Erythroblast (primary cell): ENCODE measurements at places on chromosomes 4 and X.

- DNase-seq, result no peak
These were observed 183.0 kb upstream of the SFRP2 start for GRCh38 chr4:153971899-153972298.

DNA sequence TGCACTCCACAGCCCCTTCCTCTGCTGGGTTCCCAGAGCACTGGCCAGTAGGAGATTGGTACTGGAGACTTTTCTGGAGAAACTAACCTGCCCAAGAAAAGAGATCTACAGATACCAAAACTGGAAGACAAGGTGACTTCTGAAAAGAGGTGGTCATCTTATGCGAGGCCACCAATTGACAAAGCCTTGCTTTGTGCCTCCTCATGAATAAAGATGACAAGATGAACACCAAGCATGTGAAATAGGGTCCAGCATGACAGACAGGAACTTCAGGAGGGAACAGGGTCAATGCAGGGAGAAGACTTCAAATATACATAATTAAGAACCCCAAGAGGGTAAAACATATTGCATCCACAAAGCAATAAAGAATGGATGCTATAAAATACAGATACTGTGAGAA lies 137.9 kb downstream of the APBB2 start:
- DNase-seq, result no peak

DNA sequence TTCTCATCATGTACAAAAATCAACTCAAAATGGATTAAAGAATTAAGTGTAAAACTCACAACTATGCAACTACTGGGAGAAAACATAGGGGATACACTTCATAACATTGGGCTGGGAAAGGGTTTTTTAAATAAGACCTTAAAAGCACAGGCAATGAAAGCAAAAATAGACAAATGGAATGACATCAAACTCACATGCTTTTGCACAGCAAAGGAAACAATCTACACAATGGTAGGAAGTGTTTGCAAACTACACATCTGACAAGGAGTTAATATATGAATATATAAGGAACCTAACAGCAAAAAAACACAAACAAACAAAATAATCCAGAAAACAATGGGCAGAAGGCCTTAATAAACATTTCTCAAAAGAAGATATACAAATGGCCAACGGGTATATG lies 57.9 kb downstream of the FREM3 start:
- DNase-seq, result no peak

DNA sequence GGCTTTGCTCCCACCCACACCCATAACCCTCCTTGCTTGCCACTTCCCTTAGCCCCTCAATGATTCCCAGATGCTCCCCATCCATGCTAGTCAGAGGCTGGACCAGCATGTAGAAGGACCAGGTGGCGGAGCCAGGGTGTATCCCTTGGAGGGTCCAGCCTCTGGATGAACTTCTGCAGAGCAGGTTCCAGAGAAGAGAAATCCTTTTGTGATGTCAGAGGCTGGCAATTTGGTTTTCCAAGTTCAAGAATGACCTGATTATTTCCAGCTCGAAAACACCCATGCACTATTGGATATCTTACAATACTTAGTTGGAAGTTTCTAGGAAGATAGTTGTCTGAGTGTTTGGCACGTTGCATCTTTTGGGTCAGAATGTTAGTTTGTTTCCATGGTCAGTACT lies 168.3 kb upstream of the RPS6KA3 start:
- DNase-seq, result no peak

- DNase-seq, result no peak
These were observed 5.5 kb upstream of the GSX2 start for GRCh38 chr4:54094451-54094850.

- DNase-seq, result no peak
These were observed 18.8 kb upstream of the CHRNA9 start for GRCh38 chr4:40316333-40316781.

GRCh38 chr4:144696376-144696775 lies 50.4 kb downstream of the HHIP start:
- DNase-seq, result no peak

- DNase-seq, result no peak
These were observed 124.9 kb downstream of the CBLL2 start for GRCh38 chrX:22397566-22397965.

GRCh38 chrX:114626323-114626722 lies 42.4 kb downstream of the HTR2C start:
- peak; percentile 0 for DNase-seq

DNA sequence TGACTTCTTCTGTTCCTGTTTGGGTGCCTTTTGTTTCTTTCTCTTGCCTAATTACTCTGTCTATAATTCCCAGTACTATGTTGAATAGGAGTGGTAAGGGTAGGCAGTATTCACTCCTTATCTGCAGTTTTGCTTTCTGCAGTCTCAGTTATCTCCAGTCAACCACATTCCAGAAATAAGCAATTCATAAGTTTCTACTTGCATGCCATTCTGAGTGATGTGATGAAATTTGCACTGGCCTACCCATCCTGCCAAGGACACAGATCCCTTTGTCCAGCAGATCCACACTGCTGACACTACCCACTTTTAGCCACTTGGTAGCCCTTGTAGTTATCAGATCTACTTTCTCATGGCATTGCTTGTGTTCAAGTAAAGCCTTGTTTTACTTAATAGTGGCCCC lies 971.6 kb upstream of the INTU start:
- no peak for DNase-seq

DNA sequence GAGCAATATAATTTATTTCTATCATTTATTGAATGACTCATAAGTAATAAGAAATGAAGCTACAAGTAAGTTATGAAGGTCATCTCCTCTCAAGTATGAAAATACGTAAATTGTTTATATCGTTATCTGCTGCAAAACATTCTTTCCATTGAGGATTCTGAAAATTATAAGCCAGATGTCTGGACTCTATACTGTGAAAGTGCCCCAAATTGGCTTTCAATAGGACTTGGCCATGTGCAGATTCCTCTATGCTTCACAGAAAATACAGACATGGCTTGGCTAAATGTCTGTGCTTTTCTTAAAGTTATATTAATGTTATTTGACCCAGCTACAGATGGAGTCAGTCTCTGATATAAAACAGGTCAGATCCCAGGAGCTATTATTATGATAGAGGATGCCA lies 2109.9 kb upstream of the AGA start:
- no peak for DNase-seq

DNA sequence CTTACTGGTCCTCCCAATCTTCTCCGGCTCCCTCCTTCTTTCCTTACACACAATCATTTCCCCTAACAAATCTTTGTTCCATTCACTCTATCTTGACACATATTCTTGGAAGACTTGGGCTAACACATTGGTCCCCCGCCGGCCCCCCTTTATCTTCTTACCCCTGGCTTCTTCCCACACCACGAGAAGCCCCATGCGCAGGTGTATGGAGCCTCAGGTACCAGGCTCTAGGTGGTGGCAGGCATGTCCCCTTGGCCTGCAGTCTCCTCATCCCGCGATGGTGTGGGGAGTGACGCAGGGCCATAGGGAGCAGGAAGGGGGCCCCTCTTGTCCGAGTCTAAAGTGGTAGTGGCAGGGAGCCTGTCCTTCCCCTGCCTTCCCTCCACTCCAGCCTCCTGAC lies 49.9 kb downstream of the DIPK2B start:
- DNase-seq, result no peak

- no peak for DNase-seq
These were observed 1109.3 kb upstream of the LCORL start for GRCh38 chr4:19130866-19131265.

- DNase-seq, result no peak
These were observed 141.6 kb downstream of the IL1RAPL2 start for GRCh38 chrX:104707572-104707971.

DNA sequence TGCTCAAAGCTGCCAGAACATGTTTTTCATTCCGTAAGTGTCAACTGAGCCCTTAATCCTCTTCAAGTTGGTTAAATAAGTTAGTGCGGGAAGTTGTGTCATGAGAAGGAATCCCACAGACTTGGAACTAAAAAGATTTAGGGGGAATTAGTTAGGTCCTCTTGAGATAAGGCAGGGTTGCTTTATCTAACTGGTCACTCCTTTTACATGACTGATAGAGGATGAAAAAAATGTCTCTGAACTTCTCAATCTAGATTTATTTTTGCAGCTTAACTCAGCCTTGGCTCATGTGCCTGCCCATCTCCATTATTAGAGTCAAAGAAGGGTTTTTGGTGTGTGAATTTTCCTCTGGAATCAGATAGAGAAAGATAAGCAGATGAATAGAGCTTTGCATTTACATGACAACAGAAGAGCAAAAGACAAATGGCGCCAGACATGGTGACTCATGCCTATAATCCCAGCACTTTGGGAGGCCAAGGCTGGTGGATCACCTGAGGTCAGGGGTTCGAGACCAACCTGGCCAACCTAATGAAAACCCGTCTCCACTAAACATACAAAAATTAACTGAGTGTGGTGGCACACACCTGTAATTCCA lies 882.9 kb downstream of the RPA4 start:
- no peak for DNase-seq

DNA sequence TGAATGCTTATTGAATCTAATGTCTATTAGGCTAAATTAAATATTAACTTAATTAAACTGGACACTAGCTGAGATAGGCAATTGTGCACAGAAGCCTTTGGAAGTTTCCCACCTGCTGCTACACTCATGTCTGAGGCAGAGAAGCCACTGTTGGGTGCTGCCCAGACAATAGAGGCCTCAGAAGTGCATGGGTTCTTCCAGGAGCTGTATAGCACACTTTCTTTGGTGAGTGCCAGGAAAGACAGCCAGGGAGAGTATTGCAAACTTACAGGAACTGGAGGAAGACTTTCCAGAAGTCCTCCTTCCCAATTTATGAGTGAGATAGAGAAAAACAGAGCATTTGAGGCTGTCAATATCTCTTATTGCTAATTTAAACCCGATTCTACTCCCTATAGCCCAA lies 89.9 kb downstream of the GPAT3 start:
- DNase-seq, result no peak

- no peak for DNase-seq
These were observed 55.7 kb upstream of the CCDC160 start for GRCh38 chrX:134181275-134181660.

DNA sequence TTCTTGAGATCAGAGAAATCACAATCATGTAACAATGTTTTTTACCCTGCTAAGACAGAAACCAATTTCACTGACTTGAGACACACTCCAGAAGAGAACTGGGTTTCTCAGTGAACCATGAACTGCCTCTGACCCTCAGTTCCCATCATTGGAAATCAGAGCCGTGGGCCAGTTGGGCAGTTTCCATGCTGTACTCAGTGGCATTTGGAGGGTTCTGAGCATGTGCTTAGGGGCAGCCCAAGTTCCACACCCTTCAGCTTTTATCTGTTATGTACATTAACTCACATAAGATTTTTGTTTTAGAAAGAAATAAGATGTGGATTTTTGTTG lies 77.9 kb downstream of the BTC start:
- no peak for DNase-seq

GRCh38 chr4:148355442-148356123 lies 86.6 kb downstream of the NR3C2 start:
- no peak for DNase-seq

- no peak for DNase-seq
These were observed 41.0 kb upstream of the PITX2 start for GRCh38 chr4:110663738-110664444.

GRCh38 chrX:37287741-37288444 lies 61.3 kb upstream of the PRRG1 start:
- DNase-seq, result peak; percentile 1

DNA sequence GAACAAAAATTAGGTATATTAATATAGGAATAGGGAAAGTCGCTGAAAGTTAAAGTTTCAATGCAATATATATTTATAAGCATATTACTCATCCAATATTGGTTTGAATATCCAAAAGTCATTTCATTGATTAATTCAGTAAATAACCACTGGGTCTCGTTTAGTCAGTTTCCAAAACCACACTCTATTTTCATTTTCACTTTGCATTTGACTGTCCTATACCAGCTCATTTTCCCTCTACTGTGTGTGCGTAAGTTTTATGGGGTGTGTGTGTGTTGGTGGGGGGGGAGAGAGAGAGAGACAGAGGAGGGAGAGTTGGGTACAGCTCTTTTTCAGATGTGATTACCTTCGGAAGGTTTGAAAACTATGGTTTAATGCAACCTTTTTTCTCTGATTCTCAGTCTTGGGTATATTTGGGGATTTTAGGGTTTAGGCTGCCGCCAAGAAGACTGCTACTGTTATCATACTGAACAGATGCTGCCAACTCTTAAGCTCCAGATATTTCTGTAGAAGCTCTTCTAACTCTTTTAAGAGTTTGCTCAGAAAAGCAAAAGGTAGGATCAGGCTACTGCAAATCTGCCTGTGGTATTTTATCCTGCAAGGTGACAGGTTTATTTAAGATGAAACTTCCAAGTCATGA lies 1427.4 kb downstream of the PCDH7 start:
- no peak for DNase-seq

DNA sequence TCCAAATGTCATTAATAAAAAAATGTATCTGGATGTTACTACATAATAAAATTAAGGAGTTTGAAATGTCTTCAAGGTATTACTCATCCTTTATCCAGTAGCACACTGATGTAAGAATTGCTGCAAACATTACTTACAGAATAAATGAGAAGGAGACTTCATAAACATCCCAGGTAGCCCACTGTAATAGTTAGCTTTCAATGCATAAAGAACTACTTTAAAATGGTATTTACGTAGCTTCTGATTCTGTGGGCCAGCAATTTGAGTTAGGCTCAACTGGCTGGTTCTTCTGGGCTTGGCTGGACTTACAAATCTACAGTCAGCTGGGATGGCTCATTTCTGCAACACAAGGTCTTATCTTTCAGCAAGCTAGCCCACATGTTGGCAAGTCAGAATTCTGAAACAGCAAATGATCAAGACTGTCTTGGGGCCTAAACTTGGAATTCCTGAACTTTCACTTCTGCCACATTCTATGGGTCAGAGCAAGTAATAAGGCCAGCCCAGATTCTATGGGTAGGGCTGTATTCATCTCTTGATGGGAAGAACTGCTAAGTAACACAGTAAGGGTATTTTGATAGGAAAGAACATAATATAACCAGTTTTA lies 522.5 kb downstream of the IQCM start:
- no peak for DNase-seq

DNA sequence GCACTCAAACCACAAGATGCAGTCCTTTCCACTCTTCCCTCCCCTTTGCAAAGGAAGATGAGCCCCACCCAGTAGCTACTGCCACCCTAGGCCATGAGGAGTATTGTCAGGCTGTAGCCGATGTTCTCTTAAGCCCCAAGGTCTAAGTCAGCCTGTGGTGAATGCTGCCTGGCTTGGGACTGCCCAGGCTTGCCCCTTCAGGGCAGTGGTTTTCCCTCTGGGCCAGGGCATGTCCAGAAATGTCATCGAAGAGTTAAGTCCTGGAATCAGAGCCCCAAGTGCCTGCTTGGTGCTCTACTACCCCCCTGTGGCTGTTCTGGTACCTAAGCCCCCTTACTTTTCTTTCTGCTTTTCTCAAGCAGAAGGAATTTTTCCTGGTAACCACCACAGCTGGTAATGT lies 11.8 kb upstream of the PGK1 start:
- DNase-seq, result peak; percentile 47

DNA sequence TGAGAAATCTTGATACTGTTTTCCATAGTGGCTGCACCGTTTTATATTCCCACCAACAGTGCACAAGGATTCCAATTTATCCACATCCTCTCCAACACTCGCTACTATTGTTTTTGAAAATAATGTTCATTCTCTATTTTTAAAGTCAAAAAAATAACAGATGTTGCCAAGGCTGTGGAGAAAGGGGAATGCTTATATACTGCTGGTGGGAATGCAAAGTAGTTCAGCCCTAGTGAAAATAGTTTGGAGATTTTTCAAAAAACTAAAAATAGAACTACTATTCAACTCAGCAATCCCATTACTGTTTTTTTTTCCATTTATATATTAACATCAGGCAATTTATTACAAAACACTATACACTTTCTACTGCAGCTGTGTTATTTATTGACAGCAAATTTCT lies 208.7 kb downstream of the CBLL2 start:
- no peak for DNase-seq

- peak; percentile 51 for DNase-seq
These were observed 593 bp downstream of the ELF4 start for GRCh38 chrX:130109429-130110378.
